Nasal cavity respiratory epithelium epithelial cell of viscerocranial mucosa (primary cell): ENCODE measurements at places on chromosomes 3 and 15. TPM values are rescaled to one million over a fixed set of nuclear protein-coding genes. Genes with fewer than 3 reads are reported as not detected.

RLBP1 gene
- 0.28 TPM in 1 of 2 replicates, not detected in the other for total RNA-seq

LMLN gene
- total RNA-seq = 3.4 and 9.0 TPM in 2 replicates

ACAD9 gene
- 19.8 and 36.2 TPM in 2 replicates for total RNA-seq

TGM4 gene
- 0.28 and 0.34 TPM in 2 replicates for total RNA-seq

AHSG gene
- total RNA-seq = not detected in 2 replicates

CCDC191 gene
- 1.0 and 2.8 TPM in 2 replicates for total RNA-seq

FBXO40 gene
- not detected in 2 replicates for total RNA-seq

CYP19A1 gene
- total RNA-seq = not detected in 2 replicates

SGO1 gene
- under 0.01 and 0.14 TPM in 2 replicates for total RNA-seq

STAC gene
- total RNA-seq = 1.7 and 1.9 TPM in 2 replicates

CAPN3 gene
- 0.68 and 4.6 TPM in 2 replicates for total RNA-seq

SERPINI2 gene
- not detected in 2 replicates for total RNA-seq

ZNF148 gene
- 27.7 and 36.0 TPM in 2 replicates for total RNA-seq

MAP1A gene
- under 0.01 and 1.9 TPM in 2 replicates for total RNA-seq

TRPM1 gene
- total RNA-seq = under 0.01 and 0.68 TPM in 2 replicates

CYP1A2 gene
- total RNA-seq = not detected in 2 replicates

IQCH gene
- 3.1 and 7.0 TPM in 2 replicates for total RNA-seq

LRRC57 gene
- total RNA-seq = 25.6 and 30.2 TPM in 2 replicates

GRIP2 gene
- under 0.01 and 0.07 TPM in 2 replicates for total RNA-seq

HOMER2 gene
- 39.0 and 99.1 TPM in 2 replicates for total RNA-seq

EPB42 gene
- total RNA-seq = not detected in 2 replicates

ZNF385D gene
- total RNA-seq = 0.14 TPM in 1 of 2 replicates, not detected in the other

IGF1R gene
- 26.3 and 223 TPM in 2 replicates for total RNA-seq

SNX22 gene
- total RNA-seq = under 0.01 and 0.07 TPM in 2 replicates

GADL1 gene
- total RNA-seq = not detected in 2 replicates

CYP11A1 gene
- total RNA-seq = under 0.01 and 0.07 TPM in 2 replicates

PLA2G4E gene
- total RNA-seq = 0.14 and 2.4 TPM in 2 replicates

CNTN6 gene
- not detected in 2 replicates for total RNA-seq

CHRNA3 gene
- total RNA-seq = not detected in 2 replicates

PDIA3 gene
- total RNA-seq = 223 and 333 TPM in 2 replicates

SST gene
- not detected in 2 replicates for total RNA-seq

NMB gene
- total RNA-seq = 1.2 and 1.4 TPM in 2 replicates

POTEB gene
- not detected in 2 replicates for total RNA-seq

ARHGAP11A gene
- total RNA-seq = 2.1 and 2.3 TPM in 2 replicates

MEGF11 gene
- total RNA-seq = not detected in 2 replicates
